ENCODE measurements at places on chromosomes 12 and 14. TPM values are rescaled to one million over a fixed set of nuclear protein-coding genes. Genes with fewer than 3 reads are reported as not detected.

The TBX3 gene
- 8.8 TPM for total RNA-seq

The RNASE7 gene
- total RNA-seq, result 0.16 TPM

The P2RX2 gene
- total RNA-seq, result not detected

The GRIP1 gene
- 0.80 TPM for total RNA-seq

The DGKA gene
- total RNA-seq, result 33.1 TPM

The RGS6 gene
- not detected for total RNA-seq

DNA sequence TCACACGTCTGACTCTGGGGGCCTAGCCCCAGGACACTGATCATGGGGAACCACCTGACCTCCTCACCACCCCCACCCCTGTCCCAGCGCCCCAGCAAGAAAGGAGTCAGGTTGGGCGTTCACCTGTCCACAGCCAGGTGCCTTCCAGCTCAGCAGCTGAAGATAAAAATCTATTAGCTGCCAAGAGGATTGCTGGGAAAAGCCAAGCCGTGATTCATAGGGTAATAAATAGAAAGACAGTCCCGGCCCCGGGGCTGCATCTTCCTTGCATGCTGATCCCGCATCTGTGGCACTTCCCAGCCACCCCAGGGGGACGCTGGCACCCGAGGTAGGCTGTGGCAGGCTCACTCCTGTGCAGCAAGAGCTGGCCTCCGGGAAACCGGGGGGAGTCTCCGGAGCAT, 70.2 kb upstream of the NCOR2 start:
- peak; percentile 72 for DNase-seq

GRCh38 chr14:28830115-28830534, 63.5 kb downstream of the FOXG1 start:
- DNase-seq, result no peak

DNA sequence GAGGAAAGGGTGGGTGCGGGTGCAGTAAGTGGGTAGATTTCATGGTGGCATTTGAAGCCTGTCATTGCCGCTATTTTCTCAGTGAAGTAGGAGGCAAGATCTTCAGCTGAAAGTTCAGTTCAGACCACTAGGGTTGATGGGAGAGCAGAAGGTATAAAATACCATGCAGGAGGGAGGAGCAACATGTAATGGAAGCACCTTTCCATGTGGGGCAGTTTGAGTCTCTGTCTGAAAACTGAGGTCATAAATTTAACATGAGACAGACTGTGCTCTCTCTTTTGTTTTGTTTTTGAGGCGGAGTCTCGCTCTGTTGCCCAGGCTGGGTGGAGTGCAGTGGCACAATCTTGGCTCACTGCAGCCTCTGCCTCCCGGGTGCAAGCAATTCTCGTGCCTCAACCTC, 22.7 kb downstream of the LRRC74A start:
- no peak for DNase-seq

DNA sequence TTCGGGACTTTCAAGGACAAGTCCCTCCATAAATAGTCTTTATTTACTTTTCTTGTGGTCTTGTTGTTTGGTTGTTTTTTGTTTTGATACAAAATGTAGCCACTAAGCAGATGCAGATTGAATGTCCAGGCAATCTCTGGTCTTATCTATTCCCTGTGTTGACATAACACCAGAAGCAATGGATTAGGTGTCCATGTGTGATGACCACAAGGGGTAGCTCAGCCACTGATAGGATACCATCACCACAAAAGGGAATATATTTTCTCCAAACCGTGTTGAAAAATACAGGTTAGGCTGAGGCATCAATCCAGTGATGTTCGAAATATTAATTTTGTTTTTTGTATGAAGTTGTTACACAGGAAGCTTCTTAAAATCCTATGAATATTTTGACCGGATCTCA, 196.3 kb downstream of the EPS8 start:
- peak; percentile 15 for DNase-seq

DNA sequence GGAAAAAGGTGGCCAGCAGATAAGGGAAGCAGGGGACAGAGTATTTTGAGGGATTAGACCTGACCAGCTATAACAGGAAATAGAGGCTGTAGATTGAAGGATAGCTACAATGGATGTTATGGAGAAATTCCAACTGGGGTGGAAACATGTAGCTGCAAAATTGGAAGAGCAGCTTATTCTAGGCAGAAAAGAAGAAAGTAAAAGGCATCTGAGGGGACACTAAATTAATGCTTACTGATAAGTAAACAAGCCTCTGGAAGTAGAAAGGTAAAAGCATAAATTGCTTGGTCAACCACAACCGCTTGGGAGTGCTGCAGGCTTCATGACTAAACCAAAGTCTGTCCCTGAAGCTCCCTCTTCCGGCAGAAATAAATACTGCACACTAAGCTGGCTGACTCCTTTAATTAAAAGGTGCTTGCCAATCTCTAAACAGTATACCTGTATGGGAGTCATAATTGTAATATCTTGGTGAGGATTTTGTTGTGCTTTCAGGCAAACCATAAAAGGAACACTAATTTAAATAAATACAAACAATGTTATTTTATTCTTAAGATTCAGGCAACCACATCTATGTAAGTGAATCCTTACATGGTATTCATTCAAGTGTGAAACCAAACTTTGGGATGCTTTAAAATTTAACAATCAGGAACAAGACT, 7.7 kb downstream of the UBC start:
- peak; percentile 94 for DNase-seq

GRCh38 chr12:44763021-44763420, 113.1 kb downstream of the NELL2 start:
- DNase-seq, result no peak

- no peak for DNase-seq
These were observed 86.7 kb upstream of the FZD10 start for GRCh38 chr12:130075497-130076076.

DNA sequence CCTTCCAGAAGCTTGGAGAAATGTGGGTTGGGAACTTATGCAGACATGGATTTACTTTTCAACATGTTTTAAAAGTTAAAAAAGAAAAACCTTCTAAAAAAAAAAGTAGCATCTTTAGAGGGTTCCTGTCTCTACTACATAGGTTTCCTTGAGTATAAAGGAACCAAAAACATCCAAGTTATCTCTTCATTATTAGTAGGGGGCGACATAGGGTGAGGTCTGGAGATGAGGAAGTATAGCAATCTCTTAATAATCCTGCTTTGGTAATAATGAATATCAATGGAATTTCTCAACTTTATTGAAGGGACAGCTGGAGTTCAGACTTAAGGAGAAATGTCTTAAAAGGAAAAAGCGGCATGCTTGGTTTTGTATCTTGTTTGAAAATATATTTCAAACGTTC, 6.5 kb upstream of the PLXNC1 start:
- DNase-seq, result no peak

- no peak for DNase-seq
These were observed 527.7 kb downstream of the RPS29 start for GRCh38 chr14:49058511-49058910.

GRCh38 chr12:132610051-132610759, at the start of gene LRCOL1:
Gene LRCOL1, minus strand, starts transcription at chr12:132610582. Its CDS starts 4,331 bp downstream, at chr12:132606251.
- peak; percentile 44 for DNase-seq
